ENCODE measurements at places on chromosomes 5 and 9.

DNA sequence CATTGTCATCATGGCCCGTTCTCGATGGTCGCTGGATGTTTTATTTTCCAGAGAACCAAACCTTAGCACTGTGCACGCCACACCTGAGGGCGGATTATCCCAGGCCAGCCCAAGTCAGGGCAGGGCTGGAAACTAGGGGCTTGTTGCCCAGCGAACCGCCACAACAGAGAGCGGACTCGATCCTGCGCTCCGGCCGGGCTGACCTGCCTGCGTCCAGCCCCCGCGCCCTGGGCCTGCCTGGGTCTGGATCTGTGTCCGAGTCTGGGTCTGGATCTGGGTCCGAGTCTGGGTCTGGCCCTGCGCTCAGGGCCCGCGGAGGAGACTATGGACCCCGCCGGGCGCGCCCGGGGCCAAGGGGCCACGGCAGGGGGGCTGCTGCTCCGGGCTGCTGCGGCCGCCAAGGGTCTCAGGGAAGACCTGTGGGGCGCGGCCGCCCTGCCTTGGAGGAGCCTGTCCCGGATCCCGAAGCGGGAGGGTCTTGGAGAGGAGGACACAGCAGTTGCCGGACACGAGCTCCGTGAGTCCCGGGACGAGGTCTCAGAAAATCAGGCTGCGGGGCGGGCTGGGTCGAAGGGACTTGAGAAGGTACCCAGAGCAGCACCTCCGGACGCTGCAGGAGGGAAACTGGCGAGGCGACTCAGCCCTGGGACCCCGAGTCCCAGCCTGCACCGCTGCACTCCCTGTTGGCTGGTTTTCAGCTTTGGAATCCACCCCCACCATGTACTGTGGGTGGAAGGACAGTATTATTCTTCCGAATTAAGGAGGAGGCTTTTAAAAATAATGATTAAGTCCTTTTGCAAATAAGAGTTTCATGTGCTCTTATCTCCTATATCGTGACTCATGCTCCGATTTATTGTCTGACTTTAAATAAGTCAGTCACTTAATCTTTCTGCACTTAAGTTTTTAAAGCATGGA, at the start of gene ANKDD1B:
ANKDD1B (plus strand) TSS at position 143 of the 915 bp plus-strand sequence; CDS start at position 325, 182 bp downstream.
- DNase-seq: peak; percentile 16

GRCh38 chr5:96149546-96149945, 187.9 kb upstream of the ELL2 start:
- no peak for DNase-seq

- no peak for DNase-seq
Measured at GRCh38 chr5:114949756-114950155, 220.0 kb downstream of the TRIM36 start.

DNA sequence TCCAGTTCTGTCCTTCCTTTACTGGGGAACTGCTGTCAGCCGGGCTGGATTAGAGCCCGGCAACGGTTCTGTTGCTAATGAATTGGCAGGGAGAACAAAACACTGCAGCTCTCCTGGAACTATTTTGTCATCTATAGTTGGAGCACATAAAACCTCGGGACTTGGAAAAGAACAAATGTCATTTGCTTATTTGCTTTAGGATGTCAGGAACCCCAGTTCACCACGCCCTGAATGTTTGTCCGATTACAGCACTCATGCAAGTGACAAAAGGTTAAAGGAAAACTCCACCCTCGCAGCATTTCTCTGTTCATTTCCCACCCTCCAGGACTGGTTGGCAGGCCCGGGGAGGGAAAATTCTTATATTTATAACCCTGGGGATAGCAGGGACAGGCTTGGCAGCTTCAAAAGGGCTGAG, 66.4 kb upstream of the PLPP1 start:
- no peak for DNase-seq

GRCh38 chr9:115213818-115214334, 95.9 kb upstream of the TNC start:
- no peak for DNase-seq

DNA sequence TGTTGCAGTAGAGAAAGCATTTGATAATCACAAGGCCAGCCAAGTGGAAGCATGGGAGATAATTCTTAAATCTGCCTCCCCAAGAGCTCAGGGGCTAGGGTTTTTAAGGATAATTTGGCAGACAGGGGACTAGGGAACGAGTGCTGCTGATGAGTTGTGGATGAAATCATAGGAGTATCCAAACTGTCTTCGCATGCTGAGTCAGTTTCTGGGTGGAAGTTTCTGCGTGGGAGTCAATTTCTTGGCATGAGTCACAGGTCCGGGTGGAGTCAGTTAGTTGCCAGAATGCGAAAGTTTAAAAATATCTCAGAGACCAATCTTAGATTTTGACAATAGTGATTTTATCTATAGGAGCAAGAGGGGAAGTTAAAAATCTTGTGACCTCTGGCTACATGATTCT, 112.6 kb downstream of the TMC1 start:
- DNase-seq: no peak

DNA sequence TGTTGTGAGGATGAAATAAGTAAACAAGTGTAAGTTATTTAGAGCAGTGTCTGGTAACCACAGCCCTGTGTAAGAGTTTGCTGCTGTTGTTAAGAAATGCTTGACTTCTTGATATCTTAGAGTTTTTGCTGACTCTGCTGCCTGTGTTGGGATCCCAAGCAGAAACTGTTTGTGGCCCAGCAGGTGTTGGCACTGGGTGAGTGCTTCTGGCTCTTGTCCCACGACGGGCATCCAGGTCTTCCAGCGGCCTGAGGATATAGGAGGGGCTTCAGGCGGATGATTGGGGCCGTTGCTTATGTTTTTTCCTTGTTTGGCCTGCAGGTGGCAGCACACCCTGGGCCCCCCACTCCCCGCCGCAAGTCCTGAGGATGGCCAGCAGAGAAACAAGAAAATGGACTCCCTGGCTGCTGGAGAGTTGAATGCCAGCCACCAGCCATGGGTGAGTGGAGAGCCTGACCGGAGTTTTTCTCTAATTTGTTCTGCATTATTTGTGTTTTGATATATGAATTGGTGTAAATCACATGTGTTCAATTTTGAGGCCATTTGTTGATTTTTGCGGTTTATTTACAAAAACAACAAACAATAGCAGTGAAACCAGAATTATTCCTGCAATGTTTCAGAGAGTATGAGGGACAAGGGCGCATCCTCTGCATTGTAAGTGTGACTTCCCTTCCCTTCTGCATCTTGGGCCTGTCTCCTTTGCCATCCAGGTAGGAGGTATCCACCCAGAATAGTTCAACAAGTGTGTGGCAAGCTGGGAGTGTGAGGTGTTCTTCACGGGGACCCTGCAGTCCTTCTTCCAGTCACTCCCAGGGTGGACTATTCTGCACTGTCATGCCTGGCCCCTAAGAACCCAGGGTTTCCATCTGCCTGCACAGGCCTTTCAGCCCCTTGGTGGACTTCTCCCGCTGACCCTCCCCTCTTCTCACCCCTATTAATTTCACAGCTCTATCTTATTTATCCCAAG, 50.3 kb downstream of the SLC22A5 start:
- peak; percentile 81 for DNase-seq

- no peak for DNase-seq
Measured at GRCh38 chr5:158810615-158811014, 289.1 kb downstream of the EBF1 start.
